Colonic mucosa (tissue), 4 donors: ENCODE measurements at places on chromosomes 4 and X. TPM values are rescaled to one million over a fixed set of nuclear protein-coding genes. Genes with fewer than 3 reads are reported as not detected.
A peak's percentile ranks its signal among the peaks of the same experiment; 100 is the strongest.

- no peak for DNase-seq
Observed at GRCh38 chrX:136198010-136198409, 50.7 kb downstream of the FHL1 start.

- DNase-seq = no peak
Observed at GRCh38 chr4:3337811-3338210, 45.0 kb downstream of the RGS12 start.

GRCh38 chrX:2220296-2220695 lies 280.5 kb downstream of the DHRSX start:
- DNase-seq = no peak

GRCh38 chr4:1047106-1047975 lies 35.9 kb downstream of the FGFRL1 start:
- DNase-seq = peak; percentile 49

The MAPK10 gene
- 4.4 TPM for total RNA-seq

DNA sequence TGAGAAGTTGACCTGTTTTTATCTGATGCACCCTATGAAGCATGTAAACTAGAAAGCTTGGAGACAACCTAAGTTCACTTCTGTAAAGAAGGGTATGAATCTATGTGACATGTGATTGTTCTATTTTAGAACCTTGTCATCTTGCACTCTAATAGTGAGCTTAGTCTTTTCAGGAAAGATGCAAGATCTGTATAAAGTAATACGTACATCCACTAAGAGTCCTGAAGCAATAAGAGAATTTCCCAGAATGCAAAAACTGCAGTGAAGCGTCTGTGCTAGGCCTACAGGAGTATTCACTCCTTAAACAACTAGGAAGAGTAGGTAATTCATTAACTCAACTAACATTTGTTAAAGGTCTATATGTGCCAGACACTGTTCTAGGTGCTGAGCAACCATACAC lies 23.3 kb upstream of the NDP start:
- DNase-seq = no peak

The ERVMER34-1 gene
- 1.1 TPM for total RNA-seq

- no peak for DNase-seq
Observed at GRCh38 chrX:46649421-46650260, 76.1 kb downstream of the CHST7 start.

GRCh38 chrX:10310511-10310910 lies 153.7 kb downstream of the CLCN4 start:
- DNase-seq = no peak

DNA sequence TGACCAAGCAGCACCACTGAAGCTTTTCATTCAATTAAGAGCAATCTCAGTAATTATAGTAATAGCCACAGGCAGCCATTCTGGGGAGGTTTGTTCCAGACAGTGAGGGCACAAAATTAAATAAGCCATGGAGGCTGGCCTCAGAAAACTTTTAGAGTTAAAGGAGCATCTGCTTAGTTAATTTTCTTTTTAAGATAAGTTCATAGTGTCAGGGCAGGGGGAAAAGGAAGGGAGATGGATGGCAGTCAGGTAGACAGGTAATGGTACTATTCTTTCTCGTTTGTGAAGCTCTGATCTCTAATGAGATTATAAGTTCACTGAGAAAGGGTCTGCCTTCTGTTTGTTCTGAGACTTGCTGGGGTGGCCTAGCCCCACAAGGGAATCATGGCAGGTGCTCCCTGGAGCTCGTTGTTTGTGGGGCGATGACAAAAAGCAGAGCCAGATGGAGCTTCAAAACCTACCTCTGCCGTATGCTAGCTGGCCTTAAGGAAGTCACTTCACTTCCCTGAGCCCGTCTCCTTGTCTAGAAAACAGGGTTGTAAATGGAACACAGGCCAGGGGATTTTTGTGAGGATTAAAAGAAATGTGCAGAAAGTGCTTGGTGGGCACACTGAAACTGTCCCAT lies 44.6 kb upstream of the FGFBP2 start:
- DNase-seq = no peak

DNA sequence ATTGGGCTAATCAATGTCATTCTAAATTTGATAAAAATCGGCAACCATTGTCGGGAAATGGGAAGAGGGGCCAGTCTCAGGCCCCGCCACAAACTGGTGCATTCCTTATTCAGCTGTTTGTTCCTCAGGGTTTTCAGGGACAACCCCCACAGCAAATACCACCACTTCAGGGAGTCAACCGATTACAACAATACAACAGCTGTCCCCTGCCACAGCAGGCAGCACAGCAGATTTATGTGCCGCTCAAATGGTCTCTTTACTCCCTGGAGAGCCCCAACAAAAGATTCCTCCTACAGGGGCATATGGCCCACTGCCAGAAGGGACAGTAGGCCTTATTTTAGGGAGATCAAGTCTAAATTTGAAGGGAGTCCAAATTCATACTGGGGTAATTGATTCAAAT lies 61.8 kb downstream of the ZNF732 start:
- no peak for DNase-seq

The UCP1 gene
- total RNA-seq = not detected

The TRIM75 gene
- not detected for total RNA-seq

DNA sequence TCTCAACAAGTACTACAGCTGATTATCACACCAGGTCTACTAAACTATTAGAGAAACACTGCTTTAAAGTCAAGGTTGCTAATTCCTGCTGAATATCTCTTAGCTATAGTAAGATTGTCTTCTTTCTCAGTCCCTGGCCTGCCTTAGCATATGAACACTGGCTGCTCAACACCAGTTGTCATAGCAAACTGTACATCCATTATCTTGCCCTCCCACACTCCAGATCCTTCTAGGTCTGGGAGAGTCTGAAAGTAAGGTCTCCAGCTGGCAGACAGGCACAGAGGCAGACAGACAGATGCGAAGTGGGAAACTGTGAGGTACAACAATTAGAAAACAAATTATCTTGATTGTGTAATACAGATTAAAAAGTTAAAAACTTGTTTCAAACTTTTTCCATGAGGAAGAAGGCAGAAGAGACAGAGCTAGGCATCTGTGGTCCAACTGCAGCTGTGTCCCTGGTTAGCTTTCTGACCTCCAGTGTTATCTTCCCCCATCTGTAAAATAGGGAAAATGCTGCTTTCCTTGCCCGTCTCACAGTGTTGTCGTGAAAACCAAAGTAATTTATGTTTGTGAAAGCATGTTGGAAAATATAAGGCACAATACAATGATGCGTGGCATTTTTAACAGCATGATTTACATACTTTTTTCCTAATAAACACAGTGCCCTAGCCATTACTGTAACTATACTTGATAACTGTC lies 133.8 kb downstream of the KLHL13 start:
- DNase-seq = no peak

The SSX4B gene
- total RNA-seq = not detected

The CCDC110 gene
- 3.6 TPM for total RNA-seq

DNA sequence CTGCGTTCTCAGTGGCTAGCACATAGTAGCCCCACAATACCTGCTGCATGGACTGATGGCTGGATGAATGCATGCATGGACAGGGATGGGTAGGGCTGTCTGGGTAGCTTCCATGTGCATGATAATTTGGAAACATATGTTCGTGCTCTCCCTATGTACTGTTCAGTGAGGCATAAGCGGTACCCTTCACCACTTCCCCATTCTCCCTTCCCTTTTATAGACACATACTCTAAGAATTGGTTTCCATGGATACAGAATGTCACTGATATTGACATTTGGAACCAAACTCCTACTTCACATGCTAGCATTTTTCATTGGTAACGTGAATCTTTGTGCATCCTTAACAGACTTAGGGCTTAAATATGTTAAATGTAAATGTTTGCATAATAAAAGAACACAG lies 20.4 kb downstream of the USP46 start:
- DNase-seq = no peak

DNA sequence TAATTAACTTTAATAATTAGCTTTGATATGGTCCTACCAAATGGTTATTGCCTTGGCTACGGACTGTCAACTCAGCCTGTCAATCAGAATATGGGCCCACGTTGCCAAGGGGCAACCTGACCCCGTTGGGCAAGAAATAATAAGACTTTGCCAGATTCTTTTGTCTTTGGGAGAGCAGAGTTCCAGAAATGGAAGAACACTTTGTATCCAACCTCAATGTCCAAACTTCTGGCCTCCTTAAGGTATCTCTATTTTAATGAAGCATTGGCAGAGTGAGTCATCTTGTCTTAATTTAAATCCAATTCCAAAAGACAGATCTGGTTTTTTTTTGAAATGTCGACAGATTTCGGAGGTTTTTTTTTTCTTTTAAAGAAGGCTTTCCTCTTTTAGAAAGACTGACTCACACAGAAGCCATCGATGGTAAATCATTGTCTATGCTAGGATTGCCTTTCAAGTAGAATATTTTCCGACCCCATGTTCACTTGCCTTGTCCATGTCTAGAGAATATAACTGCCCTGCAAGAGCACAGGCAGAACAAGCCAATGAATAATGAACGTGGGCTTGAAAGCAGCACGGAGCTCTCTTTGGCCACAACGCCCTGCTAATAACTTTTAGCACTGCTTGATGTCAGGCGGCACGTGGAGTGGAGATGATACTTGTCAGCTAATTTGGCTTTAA lies 190.3 kb upstream of the GATB start:
- no peak for DNase-seq

DNA sequence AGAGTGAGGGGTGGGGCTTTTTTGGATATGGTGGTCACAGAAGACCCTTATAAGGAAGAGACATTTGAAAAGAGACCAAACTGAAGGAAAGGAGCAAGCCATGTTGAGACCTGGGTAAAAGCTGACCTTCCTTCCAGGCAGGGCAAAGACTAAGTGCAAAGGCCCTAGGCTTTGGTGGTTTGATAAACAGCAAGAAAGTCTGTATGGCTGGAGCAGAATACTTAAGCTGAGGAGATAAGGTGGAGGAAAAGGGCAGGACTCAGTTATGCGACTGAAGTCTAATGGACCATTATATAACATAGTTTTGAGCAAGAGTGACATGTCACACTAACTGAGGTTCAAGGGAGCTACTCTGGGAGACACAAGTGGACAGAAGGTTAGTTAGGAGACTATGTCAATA lies 20.0 kb downstream of the SH3RF1 start:
- DNase-seq = no peak

The TLR1 gene
- 4.7 TPM for total RNA-seq

DNA sequence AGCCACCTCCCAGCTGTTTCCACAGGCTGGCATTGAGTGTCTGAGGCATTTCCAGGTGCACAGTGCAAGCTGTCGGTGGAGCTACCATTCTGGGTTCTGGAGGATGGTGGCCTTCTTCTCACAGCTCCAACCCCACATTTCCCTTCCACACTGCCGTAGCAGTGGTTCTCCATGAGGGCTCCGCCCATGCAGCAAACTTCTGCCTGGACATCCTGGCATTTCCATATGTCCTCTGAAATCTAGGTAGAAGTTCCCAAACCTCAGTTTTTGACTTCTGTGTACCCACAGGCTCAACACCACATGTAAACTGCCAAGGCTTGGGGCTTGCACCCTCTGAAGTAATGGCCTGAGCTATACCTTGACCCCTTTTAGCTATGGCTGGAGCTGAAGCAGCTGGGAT lies 10.3 kb upstream of the FRMPD4 start:
- DNase-seq = no peak

DNA sequence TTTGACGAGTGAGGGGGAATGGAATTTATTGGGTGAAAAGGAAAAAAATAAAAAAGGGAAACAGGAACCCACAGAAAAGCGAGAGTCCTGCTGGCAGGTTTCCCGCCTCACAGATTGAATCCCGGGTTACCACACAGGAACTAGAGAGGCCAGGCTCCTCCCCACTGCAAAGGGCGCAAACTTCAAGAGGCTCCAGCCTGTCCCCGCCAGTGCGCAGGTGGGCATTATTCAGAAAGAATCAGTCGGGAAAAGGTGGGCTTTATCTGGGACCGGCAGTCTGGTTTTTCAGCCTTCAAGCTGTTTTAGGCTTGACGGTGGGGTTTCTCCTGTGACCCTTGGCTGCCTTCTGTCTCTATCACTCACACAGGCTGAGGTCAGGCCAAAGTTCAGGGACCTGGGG lies 1496.8 kb downstream of the RPA4 start:
- no peak for DNase-seq

- DNase-seq = no peak
Observed at GRCh38 chrX:132710656-132711155, 221.9 kb upstream of the MBNL3 start.

The SSX2B gene
- not detected for total RNA-seq

GRCh38 chrX:13741695-13742094 lies 7.1 kb downstream of the OFD1 start:
- DNase-seq = no peak

The SPANXA2 gene
- not detected for total RNA-seq

The TCEAL6 gene
- not detected for total RNA-seq

The HAND2 gene
- total RNA-seq = 9.4 TPM

DNA sequence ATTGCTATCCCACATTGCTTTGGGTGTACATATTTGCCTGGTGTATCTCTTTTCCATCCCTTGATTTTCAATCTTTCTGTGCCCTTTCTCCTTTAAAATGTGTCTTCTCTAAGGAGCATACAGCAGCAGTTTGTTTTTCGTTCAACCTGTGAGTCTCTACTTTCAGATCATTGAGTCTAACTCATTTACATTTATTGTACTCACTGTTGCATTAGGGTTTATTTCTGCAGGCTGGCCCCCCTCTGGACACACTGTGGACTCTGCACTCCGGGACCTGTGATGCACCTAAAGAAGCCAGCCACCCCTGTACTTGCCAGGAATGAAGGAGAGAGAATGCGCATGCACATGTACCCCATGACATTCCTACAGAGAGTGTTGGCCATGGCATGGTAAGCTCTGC lies 93.0 kb downstream of the FAM53A start:
- no peak for DNase-seq

DNA sequence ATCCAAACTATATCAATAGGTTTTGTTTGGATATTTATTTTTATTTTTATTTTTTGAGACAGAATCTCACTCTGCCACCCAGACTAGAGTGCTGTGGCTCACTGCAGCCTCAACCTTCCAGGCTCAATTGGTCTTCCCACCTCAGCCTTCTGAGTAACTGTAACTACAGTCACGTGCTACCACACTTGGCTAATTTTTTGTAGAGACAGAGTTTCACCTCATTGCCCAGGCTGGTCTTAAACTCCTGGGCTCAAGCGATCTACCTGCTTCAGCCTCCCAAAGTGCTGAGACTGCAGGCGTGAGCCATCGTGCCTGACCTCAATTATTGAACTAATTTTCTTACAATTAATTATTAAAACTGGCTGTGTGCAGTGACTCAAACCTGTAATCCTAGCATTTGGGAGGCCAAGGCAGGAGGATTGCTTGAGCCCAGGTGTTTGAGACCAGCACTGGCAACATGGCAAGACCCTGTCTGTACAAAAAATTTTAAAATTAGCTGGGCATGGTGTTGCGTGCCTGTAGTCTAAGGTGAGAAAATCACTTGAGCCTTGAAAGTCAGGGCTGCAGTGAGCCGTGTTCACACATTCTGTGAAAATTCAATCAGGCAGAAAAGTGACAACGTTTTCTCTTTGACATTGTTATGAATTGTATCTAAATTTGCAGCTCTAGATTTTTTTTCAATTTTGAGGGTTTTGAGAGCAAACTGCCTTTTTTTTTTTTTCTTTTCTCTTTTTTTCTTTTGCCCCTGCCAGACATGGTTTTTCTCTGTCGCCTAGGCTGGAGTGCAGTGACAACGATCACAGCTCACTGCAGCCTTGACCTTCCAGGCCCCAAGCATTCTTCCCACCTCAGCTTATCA lies 66.0 kb downstream of the UBE2K start:
- DNase-seq = no peak

The CT45A3 gene
- total RNA-seq = not detected
